ENCODE measurements at places on chromosomes 2 and 18.

DNA sequence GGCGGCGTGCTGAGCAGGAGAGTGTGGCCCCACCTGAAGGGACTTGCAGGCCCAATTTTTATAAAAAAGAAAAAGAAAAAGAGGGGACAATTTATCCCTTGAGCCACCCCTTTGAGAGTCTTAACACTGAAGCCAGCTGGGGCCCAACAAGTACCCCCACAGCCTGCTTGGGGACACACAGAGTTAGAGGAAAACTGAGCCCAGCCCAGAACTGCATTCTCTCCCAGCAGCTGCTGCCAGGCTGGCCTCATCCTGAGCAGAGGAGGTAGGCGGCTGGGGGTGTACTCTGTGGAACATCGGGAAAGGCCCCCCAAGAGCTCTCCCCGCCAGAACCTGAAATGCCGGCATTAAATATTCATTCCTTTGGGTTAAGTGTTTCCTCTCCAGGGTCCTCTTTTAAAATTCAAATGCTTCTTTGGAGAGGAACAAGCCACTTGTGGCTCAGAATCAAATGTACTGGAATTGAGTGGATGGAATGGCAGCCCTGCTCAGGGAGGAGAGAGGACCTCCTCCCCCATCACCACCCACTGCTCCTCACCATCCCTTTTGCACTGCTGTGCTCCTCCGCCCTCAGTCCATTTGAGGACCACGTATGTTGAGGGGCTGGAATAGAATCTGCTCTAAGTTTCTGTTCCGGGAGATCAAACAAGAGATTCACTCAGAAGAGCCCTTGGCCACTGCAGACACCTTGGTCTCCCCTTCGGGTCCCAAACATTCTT lies 45.6 kb downstream of the C1QL2 start:
- no peak for DNase-seq

DNA sequence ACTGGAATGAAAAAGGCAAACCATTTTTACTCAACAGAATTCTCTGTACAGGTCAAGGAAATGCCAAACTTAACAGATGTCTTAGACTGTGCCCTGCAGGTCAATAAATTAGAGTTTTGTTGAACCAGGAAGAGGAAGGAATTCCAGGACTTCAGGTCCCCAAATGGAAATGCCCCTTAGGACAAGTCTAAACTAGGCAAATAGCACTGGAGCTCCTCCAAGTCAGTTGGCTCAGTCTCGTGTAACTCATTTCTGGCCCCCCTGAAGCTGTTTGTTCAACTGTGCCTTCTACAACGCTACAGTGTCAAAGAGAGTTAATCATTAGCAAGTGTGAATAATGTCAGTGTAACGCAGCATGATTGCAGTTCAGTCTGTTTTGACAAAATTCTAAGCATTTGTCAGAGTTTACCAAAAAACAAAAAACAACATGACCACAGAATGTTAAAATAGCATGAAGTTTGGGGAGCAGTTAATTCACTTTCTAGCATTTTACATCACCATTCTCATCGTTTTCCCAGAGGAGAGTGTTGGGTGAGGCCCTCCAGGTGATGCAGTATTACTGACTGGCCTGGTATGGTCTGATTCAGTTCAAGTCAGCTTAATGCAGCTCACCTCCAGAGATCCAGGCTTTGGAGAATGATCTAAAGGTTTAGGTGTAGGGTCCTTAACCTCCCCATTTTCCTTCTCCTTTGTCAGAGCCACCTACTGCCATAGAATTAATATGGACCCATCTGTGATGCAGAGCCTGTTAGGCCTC lies 108.1 kb downstream of the AQP4 start:
- no peak for DNase-seq

DNA sequence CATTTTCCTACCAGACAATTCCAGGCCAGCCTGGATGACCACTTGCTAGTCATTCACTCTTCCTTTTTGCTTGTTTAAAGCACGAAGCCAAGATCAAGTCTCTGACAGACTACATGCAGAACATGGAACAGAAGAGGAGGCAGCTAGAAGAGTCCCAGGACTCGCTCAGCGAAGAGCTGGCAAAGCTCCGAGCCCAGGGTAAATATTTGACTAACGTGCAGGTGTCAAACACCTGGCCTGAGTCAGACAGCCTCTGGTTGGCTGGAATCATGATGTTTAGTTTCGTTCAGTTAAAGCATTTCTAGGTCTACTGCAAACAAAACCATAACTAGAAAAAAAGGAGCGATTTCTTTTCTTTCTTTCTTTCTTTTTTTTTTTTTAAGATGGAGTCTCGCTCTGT lies 44.2 kb upstream of the LYPD6B start:
- DNase-seq, result no peak

DNA sequence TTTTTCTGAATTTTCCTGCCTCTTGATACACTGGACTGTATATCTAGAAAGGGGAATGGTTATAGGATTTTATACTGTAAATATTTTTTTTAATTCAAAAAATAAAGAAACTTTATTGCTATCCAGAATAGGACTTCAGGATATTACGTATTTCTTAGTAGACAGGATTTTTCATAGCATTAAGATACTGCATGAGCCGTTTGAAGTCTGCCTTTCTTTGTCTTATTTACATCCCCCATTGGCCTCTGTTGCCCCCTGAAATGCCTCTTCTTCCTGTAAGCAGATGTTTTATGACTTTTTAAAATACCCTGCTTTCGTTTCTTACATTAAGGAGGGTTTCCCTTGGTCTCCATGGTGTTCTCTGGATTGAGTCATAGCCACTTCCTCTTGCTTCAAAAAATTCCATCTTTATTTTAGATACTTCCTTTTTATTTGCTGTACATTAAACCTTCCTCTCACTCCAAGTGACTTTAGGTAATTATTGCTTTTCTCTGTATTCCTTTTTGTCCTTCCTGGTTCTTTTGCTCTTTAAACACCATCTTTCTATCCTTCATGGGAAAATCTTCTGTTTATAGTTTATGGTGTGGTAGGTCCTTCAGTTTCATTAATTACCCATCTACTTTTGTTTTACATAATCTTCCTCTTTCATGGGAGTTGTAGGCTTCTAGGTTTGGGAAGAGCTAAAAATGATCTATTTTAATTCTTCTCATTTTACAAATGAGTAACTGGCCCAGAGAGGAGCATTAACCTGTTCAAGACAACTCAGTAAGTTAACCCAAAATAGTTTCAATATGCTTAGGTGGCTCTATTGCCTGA lies 72.6 kb downstream of the ZNF532 start:
- DNase-seq, result peak; percentile 57

DNA sequence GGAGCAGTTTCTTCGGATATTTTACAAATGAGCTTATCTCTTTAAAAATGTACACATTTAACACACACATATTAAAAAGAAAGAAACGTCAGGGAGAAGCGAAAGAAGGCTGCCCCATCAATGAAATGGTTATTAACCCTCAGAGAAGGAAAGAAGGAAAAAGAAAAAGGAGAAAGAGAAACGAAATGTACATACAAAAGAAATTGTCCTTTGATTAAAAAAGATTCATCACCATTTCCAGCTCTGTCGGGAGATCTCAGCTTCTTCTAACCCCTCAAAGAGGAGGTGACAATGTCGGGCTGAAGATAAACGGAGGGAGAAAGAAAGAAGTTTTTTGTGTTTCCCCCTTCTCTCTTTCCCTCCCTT lies 1.5 kb downstream of the IKZF2 start:
- DNase-seq, result no peak

DNA sequence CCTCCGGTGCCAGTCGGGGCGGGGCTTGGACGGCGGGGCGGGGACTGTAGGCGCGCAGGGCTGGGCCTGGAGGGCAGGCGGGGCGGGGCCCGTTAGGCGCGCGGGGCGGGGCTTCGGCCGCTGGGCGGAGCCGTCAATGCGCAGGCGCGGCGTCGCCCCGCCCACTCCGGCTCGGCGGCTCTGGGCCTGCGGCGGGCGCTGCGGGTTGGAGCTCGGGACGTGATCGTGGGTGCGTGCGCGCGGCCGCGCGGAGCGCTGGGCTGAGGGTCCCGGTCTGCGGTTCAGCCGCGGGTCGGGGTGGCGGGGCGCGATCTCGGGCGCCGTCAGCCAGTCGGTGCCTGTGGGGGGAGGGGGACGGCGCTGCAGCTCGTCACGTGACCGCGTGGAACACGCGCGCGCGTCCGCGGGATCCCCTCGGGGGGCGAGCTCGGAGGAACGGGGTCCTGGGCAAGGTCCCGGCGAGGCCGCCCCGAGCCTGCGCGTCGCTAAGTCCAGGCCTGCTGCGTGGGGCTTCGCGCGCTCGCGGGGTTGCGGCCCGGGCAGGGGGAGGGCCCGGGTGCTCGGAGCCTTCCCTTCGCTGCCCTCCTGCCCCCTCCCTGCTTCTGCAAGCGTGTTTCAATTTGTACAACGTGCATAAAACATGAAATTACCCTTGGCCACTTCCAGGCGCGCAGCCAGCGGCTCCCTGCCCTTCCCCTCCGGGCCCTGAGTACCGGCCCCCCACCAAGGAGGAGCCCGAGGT lies at the start of gene D2HGDH:
Gene D2HGDH (plus strand): TSS at position 164 of the 742 bp plus-strand sequence. CDS start 595 bp downstream, outside the sequence.
- peak; percentile 81 for DNase-seq

- DNase-seq, result no peak
Measured at GRCh38 chr2:154704991-154705390, 6.5 kb downstream of the KCNJ3 start.

GRCh38 chr2:105567996-105568494 lies 169.2 kb upstream of the FHL2 start:
- DNase-seq, result no peak

DNA sequence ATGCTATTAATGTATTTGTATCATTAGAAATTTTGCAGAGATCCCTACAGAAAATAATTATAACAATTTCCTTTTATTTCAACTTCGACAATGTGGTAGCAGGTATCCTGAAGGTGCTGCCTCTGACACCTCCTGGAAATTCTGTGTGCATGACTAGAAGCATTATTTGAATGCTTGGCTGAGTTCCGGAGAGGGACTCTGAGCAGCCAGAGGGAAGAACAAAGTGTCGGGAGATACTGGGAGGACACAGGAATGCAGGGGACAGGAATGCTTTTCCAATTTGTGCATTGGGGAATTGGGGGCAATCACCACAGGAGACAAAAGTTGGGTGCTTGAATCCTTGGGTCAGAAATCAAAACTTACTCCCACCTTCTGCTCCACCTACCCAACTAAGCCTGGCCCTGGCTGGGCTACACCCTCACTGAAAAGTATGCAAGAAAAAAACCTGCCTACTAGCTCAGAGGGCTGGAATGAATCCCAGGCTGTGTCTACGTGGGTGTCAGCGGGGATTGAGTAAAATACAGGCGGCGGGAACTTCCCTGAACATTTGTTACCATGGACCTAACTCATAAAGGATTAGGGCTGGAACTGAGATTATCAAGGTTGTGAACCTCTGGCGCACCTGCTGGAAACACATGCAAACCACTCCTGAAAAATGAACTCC lies 299.3 kb downstream of the SOX11 start:
- peak; percentile 29 for DNase-seq

DNA sequence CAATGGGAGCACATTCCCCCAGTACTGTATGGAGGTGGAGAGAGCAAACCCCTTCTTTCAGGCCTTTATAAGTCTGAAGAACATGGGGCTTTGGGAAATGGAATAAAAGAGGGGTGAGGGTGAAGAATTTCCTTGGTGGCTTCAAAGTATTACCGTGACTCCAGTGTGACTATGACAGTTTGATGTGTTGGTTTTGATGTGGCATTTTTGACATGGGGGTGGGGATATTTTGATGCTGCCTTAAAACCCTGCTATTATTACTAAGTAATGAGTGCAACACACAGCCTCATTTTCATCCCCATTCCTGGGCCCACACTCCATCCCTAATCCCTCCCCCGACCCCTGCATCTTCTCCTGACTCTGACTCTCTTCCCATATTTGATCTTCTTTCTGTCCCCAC lies 23.6 kb downstream of the QPCT start:
- no peak for DNase-seq

DNA sequence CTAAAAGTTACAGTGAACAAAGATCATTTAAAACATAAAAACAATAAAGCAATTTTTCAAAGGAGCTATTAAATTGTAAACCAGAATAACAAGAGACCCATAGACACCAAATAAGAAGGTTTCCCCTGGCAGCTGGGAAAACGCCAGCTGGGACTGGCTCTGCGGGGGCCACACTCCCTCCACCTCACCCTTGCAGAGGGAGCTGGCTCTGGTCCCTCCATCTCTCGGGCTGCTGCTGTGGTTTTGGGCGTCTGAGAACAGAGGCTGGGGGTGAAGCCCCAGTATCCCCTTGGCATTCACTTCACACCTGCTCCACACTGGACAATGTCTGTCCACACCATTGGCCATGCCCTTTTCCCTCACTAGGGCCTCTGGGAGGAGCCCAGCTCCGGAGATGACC lies 62.1 kb upstream of the OTOS start:
- DNase-seq, result no peak

- no peak for DNase-seq
Measured at GRCh38 chr2:49296107-49296867, 142.0 kb upstream of the FSHR start.

- DNase-seq, result peak; percentile 63
Measured at GRCh38 chr2:12861344-12861930, 144.7 kb downstream of the TRIB2 start.

DNA sequence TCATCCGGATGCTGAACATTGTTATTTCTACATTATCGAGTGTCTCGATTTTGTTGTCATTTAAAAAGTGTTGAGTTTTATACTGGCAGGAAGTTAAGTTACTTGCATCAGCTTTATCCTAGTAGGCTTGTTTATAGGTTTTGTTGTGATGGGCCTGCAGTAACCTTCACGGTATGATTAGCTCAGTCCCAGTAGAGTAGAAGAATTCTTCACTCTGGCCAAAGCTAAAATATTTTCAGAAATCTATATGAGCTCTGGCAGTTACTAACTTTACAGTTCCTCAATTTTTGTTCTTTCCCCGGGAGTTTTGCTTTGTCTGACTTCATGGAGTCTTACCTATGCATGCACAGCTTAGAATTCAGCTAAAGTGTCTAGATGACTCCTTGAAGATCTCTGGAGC lies 294.9 kb downstream of the NAPG start:
- DNase-seq, result no peak

All from fibroblast of skin of right quadriceps (primary cell).